Stimulated activated naive CD8-positive, alpha-beta T cell treated with anti-CD3 and anti-CD28 coated beads, Interleukin-15, amount 100 ng/mL, for 72 hours (primary cell): ENCODE measurements at places on chromosomes 16 and 17.

- DNase-seq = no peak
Measured at GRCh38 chr17:78802008-78802407, 19.9 kb upstream of the CYTH1 start.

GRCh38 chr16:70267516-70267915 is 15.8 kb upstream of the EXOSC6 start:
- no peak for DNase-seq

DNA sequence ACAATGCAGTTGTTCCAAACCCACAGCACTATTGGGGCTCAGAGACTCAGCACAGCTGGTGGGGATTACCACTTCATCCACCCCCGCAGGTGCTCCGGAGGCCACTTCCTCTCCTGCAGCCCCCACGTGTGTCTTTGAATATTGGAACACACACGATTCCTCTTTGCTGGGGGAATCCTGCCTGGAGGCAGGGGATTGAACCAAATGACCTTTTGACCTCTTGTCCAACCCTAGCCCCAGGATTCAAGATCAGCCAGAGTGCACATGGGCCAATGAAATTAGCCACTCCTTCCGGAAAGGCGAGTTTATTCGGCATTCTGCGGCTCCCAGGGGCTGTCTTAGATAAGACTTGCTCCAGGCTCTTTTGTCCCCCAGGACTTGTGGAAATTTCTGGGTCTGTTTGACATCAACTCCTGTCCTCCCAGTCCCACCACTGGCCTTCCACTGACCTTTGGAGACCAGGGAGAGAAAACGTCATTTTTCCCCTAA is 350.2 kb downstream of the FOXL1 start:
- no peak for DNase-seq

GRCh38 chr17:8818047-8818446 is 18.9 kb upstream of the MFSD6L start:
- no peak for DNase-seq

DNA sequence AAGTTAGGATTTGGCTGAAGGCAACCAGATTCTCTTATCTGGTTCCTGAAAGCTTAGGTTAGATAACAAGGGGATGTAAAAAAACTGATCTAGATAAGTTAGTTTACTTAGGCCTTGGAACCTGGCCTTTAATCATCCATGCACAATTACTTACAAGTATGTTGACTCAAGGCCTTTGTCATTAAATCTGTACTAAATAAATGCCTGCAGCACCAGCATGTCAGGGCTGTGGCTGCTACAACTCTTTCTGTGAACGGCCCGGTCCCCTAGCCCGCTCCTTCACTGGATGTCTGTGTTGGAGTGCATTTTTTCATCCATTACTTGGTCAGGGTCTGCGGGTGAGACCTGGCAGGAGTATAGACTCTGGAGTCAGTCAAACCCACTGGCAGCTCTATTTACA is 48.4 kb upstream of the ALDH3A1 start:
- DNase-seq = no peak

- DNase-seq = peak; percentile 87
Measured at GRCh38 chr16:391885-392335, 5.1 kb upstream of the NME4 start.

DNA sequence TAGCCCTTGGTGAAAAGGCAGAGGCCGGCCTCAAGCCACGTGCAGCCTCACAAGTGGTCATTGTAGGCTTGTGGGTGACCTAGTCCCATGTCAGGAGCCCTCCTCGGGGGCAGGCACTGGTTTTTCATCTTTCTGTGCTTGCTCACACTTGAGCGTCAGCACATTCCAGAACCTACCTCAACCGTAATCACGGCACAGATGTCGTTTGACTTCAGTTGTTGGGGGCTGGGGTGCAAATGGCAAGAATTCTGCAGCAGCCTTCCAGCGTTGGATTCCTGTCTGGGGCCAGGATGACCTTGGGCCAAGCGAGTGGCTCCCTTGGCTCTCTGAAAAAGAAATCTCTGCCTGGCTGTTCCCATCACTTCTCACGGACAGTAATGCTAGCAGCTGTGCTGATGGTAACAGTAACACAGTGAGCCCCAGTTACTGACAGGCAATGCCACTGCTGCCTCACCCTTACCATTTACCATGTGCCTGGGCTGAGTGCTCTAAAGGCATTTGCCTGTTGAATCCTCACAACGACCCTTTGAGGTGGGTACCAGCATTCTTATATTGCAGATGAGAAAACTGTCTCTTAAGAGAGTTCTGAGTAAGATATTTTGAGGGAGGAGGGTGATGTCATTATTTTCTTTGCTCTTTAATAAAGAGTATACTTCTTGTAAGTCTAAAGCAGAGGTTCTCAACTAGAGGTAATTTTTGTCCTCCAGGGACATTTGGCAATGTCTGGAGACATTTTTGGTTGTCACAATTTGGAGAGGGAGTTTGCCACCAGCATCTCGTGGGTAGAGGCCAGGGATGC is 46.5 kb downstream of the KSR1 start:
- DNase-seq = no peak

- no peak for DNase-seq
Measured at GRCh38 chr17:21375757-21376080, 438 bp upstream of the KCNJ12 start.

GRCh38 chr17:76926237-76926866 is 58.1 kb downstream of the MGAT5B start:
- no peak for DNase-seq

GRCh38 chr16:20318437-20318836 is 8.9 kb downstream of the GP2 start:
- no peak for DNase-seq

DNA sequence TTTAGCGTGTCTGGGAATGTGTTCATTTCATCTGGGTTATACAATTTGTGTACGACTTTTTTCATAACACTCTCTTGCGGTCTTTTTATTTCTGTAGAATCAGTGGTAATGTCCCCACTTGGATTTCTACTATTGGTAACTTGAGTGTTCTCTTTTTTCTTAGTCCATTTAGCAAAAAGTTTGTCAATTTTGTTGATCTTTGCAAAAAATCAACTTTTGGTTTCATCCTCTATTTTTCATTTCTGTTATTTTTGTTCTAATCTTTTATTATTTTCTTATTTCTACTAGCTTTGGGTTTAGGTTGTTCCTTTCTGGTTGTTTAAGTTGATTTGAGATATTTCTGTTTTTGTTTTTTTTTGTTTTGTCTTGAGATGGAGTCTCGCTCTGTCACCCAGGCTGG is 7.7 kb upstream of the SLC22A31 start:
- no peak for DNase-seq

DNA sequence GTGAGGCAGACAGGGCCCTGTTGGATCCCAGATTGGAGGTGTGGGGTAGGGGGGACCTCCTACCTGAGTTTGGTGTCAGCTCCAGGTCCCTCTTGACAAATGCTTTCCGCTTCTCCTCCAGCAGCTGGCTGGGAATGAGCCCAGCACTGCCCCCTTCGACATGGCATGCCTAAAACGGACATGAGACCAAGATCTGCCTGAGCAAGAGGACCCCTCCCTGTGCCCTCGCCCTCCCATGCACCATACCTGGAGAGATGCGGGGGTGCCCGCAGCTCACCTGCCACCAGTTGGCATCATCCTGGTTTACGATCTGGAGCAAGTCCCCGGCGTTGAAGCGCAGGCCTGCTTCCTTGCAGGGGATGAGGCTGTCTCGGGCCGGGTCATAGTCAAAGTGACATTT is 26.2 kb downstream of the MPP2 start:
- DNase-seq = no peak
